ENCODE measurements at places on chromosomes 1 and 21. TPM values are rescaled to one million over a fixed set of nuclear protein-coding genes. Genes with fewer than 3 reads are reported as not detected.

Gene CRYAA
- not detected for polyA plus RNA-seq

Gene ADORA1
- polyA plus RNA-seq = 6.2 TPM

Gene ARHGAP29
- polyA plus RNA-seq = 94.3 TPM

Gene B3GALT5
- polyA plus RNA-seq = 1.5 TPM

Gene GJA4
- polyA plus RNA-seq = 18.4 TPM

Gene DHCR24
- 110 TPM for polyA plus RNA-seq

Gene GJA8
- 0.46 TPM for polyA plus RNA-seq

Gene RAB4A
- 62.5 TPM for polyA plus RNA-seq

Gene DNASE2B
- not detected for polyA plus RNA-seq

Gene OR2G6
- not detected for polyA plus RNA-seq

Gene TSSK3
- 2.1 TPM for polyA plus RNA-seq

Gene MMP23B
- 34.6 TPM for polyA plus RNA-seq

Gene ABCD3
- polyA plus RNA-seq = 73.5 TPM

Gene OXCT2
- 0.28 TPM for polyA plus RNA-seq

Gene C1orf94
- polyA plus RNA-seq = 0.10 TPM

Gene KIAA1614
- polyA plus RNA-seq = 9.2 TPM

Gene MROH7
- polyA plus RNA-seq = 16.0 TPM

Gene CASZ1
- 19.6 TPM for polyA plus RNA-seq

Gene DMRTA2
- polyA plus RNA-seq = not detected

Gene DCST1
- polyA plus RNA-seq = 0.61 TPM

Gene JAM2
- polyA plus RNA-seq = 10.7 TPM

Gene OR2M3
- polyA plus RNA-seq = 0.03 TPM

Gene LRRC71
- 1.1 TPM for polyA plus RNA-seq

Gene PGLYRP4
- not detected for polyA plus RNA-seq

Gene TNFRSF4
- 2.7 TPM for polyA plus RNA-seq

Gene CRP
- not detected for polyA plus RNA-seq

Gene TMEM61
- 1.5 TPM for polyA plus RNA-seq

Gene LAMB3
- 1.1 TPM for polyA plus RNA-seq

Gene PROX1
- polyA plus RNA-seq = 6.7 TPM

Gene TBX15
- polyA plus RNA-seq = 0.36 TPM

Gene AIM2
- polyA plus RNA-seq = not detected

Gene SPRR3
- polyA plus RNA-seq = not detected

Gene LCE1E
- polyA plus RNA-seq = not detected

Gene ZBED6
- 24.2 TPM for polyA plus RNA-seq

Gene NR5A2
- 2.1 TPM for polyA plus RNA-seq

Gene LCE1C
- not detected for polyA plus RNA-seq

Gene MPZL1
- 114 TPM for polyA plus RNA-seq

Gene MTARC1
- 26.6 TPM for polyA plus RNA-seq

Gene FCRL6
- 0.48 TPM for polyA plus RNA-seq

Gene DCDC2B
- 2.2 TPM for polyA plus RNA-seq

Gene MAN1C1
- 15.6 TPM for polyA plus RNA-seq

Gene ZNF683
- polyA plus RNA-seq = 0.14 TPM

Gene AVPR1B
- polyA plus RNA-seq = 1.6 TPM

Gene OR2L3
- polyA plus RNA-seq = not detected

Gene DENND2C
- polyA plus RNA-seq = 4.0 TPM

Gene PLD5
- polyA plus RNA-seq = 1.0 TPM

Gene PRKCZ
- 34.5 TPM for polyA plus RNA-seq

Gene AADACL3
- not detected for polyA plus RNA-seq

All from renal pelvis (tissue), 12 donors.